ENCODE measurements at places on chromosomes 3 and 15.

DNA sequence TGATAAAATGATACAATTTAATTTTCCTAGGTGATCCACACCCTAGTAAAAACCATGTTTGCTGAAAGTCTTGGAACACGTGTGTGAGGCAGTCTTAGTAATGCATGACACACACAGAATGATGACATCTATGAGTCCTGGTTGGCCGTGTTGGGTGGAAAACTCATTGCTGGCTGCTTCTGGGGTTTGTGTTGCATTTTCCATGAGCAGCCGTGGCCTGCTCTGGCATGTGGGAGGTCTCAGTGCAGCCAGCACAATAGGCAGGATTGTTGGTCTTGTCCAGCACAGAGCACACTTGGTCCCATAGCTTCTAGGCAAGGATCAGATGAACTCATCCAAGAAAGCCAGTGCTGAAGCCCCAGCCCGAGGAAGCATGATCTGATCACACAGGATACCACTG lies 172.8 kb upstream of the UBE3A start:
- no peak for DNase-seq

- no peak for DNase-seq
Observed at GRCh38 chr15:72464251-72464650, 9.9 kb upstream of the ARIH1 start.

GRCh38 chr3:160346511-160346910 lies 52.5 kb downstream of the IFT80 start:
- DNase-seq, result no peak

DNA sequence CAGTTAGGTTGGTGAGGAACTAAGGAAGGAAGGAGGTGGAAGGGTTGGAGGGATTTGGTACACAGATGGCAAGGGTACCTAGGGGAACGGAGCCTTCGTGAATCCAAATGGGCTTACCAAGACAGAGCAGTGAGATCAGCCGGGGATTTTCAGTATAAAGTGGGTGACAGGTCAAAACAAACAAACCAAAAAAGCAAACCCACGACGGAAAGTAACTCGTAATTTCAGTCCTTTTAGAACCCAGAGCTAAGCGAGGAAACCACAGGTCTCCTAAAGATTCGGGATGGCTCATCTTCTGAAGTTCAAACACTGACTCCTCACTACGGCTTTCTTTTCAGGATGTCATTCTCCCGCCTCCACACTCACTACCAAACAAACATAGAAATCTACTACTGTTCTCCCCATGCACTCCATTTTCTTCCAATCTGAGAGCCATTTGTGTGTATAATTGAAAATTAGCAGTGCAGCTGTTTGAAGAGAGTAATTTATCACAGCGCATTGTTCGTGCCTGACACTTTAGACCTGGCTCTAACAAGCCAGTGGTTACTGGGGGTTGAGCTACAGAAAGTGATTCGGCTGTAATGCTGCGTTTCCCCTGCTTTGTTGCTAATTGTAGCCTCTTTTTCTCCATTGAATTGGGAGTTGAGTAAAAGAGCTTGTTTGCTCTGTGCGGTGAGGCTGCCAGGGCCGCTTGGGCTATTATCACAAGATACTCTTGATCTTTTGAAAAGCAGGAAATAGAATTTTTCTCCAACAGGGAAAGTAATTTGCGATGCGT lies 64.7 kb upstream of the CCDC39 start:
- DNase-seq, result no peak

DNA sequence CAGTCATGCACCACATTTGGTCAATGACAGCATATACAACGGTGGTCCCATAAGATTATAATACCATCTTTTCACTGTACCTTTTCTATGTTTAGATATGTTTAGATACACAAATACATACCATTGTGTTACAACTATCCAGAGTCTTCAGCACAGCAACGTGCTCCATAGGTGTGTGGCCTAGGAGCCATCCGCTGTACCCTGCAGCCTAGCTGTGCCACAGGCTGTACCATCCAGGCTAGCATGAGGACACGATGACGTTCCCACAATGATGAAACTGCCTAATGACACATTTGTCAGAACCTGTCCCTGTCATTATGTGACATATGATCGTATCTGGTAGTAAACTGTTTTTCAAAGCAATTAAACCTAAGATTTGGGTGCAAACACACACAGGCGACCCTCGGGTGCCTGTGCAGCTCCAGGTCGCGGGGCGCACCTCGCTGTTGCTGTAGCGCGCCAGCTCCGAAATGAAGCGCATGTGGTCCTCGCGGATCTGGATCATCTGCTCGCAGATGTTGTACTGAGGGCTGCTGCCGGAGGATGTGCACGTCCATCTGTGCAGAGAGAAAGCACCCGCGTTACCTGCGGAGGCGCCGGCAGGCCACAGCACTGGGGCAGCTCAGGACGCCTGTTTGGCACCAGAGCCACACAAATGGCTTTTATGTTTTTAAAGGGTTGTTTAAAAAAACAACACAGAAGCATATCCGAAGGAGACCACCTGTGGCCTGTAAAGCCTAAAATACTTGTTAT lies 48.2 kb downstream of the CYFIP1 start:
- no peak for DNase-seq

GRCh38 chr3:193211173-193211572 lies 29.8 kb upstream of the PLAAT1 start:
- no peak for DNase-seq

GRCh38 chr3:166580561-166580960 lies 743.3 kb upstream of the BCHE start:
- DNase-seq, result no peak

DNA sequence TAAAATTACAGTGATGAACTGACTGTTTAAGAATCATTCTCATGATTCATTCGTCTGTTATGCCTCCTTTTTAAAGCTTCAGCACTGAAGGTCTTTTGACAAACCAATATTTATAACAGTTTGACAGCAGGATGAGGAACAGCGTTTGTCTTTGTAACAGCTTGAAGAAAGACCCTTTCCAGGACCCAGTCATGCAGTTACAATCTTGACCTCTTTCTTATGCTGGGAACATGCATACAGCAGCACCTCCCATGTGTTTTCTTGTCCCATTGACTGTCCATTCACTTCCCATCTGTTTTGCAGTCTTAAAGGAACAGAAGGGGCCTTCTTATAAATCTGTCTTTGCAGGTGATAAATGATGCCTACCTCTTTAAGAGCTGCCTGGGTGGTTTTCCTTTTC lies 87.2 kb downstream of the OPA1 start:
- DNase-seq, result no peak

DNA sequence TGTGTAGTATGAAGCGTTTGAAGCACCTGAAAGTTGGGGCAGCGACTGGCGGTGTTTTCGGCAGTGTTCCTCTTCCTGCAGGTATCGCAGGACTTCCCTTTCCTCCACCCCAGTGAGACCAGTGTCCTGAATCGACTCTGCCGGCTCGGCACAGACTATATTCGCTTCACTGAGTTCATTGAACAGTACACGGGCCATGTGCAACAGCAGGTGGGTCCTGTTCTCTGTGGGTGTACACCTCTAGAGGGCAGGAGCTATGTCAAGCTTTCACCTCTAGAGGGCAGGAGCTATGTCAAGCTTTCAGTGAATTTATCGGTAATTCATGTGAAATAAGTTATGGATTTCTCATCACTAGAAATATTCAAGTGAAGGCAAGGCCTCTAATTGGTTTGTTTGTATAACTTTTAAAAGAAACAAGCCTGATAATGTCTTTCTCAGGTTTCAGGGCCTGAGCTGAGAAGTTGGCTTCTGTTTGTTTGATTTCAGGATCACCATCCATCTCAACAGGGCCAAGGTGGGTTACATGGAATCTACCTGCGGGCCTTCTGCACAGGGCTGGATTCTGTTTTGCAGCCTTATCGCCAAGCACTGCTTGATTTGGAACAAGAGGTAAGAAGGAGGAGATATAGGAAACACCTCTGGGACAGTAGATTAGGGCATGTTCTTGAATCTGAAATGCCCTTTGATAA lies 5.3 kb downstream of the TUBGCP4 start:
- DNase-seq, result no peak

GRCh38 chr3:123084192-123084591 lies 17.4 kb downstream of the PDIA5 start:
- DNase-seq, result no peak

GRCh38 chr15:100768501-100768931 lies 111.1 kb upstream of the ALDH1A3 start:
- no peak for DNase-seq

- DNase-seq, result no peak
Observed at GRCh38 chr15:41333026-41333562, 413 bp downstream of the NUSAP1 start.

DNA sequence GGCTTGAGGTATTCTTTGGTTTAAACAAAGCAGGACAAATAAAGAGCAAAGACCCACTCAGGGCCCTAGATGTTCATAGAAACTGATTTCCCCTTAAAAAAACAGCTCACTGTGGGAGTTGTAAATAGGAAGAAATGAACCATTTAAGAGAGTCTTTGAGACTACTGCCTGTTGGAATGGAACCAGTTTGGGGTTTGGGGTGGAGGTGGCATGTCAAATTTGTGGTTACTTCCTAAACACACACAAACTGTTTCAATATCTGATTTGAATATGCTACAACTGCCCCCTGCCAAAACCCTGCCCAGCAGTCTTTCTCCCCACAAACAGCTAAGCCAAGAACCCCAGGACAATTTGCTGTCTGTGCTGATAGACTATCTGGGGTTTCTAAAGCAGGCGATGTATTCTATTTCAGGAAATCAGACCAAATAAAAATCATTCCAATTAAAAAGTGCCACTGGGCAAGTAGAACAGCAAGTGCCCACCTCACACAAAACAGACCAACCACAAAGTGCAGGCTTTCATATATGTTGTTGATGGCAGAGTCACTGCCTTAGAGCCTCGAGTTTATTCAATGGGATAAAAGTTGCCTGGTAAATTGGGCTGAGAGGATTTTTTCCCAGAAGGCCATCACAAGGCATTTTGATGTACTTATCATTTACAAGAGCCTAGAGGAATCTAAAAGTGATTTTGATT lies 293.9 kb upstream of the PROK2 start:
- DNase-seq, result no peak

DNA sequence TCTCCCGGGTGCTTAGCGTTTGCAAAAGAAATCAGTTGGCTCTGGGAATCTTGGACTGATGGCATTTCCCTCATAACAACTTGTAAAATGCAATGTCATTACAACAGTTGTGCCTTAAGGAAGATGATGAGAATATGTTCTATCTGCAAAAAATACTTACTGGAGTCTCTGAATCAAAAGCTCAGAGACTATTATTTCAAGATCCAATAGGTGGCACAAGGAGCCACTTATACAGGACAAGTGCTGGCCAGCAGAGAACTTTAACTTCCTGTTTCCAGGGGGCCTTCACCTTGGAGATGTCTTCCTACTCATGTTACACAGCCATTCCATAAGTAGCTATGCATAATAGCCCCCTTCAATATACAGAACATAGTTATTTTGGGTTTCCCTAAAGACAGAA lies 8.9 kb upstream of the RPS27L start:
- DNase-seq, result no peak

GRCh38 chr3:58175437-58176184 lies 35.2 kb downstream of the DNASE1L3 start:
- DNase-seq, result no peak

DNA sequence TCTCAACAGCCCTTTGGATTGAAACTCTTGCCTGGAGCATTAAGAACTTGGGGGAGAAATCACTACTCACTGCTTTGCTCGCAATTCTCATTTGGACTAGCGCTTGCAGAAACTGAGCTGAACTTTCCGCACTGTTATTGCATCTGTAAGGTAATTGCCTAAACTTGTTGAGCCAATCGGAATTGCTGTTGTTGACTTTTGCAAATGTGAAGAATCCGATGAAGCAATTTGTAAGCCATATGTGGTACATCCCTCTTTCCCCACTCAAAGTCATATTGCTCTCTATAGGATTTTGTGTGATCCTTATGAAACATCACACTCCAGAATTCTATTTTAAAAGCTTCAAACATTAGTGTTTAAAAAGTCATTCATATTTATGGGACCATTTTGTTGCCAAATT lies 191.7 kb upstream of the GBE1 start:
- DNase-seq, result no peak

DNA sequence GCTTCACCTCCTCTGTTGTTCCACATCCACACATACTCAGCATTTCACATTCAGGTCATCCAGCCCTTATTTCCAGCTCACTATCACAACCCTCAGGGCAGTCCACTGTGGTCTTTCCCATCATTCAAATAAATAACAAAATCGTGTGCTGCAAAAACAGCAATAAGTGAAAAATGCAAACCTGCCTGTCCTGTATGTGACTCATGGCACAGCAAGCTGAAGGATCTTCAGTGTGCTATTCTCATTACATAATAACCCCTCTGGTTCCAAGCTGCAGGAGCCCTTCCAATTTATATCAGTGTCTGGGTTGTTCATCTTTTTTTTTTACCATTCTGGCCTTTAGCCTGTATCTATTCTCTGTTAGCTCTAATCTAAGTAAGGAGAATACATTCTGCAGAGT lies 185.3 kb upstream of the UBE2E2 start:
- no peak for DNase-seq

DNA sequence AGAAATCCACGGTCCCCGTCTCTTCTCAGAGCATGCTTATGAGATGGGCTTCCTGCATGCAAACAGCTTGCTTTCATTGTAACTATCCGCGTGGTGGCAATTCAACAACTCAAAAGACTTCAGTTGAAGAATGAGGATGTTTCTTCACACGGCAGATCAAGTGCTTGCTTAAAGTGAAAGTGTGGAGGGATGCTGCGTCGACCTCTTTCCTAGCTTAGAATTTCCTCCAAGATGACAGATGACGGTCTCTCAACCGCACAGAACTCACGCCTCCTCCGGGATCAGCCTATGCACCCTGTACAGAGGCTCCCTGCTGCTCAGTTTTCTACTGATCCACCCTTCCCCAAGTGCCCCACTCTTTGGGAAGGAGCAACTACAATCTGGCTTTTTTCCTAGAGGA lies 47.8 kb downstream of the PCSK6 start:
- DNase-seq, result no peak

DNA sequence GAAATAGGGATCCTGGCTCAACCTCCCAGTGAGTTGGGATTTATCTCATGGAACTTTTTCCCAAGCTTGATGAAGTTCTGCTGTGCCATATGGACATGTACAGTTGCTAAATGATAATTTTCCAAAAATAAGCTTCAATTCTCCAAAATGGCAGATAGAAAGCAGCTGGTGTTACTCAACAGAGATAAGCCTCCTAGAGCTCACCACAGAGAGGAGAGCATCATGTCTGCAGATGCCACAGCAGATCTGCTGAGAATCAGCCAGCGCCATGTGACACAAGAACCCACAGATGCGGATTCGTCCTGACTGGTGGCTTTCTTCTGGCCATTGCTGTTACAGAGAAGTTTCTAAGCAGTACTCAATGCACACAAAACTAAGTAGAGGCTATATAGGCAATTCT lies 50.6 kb downstream of the AGTR1 start:
- no peak for DNase-seq

DNA sequence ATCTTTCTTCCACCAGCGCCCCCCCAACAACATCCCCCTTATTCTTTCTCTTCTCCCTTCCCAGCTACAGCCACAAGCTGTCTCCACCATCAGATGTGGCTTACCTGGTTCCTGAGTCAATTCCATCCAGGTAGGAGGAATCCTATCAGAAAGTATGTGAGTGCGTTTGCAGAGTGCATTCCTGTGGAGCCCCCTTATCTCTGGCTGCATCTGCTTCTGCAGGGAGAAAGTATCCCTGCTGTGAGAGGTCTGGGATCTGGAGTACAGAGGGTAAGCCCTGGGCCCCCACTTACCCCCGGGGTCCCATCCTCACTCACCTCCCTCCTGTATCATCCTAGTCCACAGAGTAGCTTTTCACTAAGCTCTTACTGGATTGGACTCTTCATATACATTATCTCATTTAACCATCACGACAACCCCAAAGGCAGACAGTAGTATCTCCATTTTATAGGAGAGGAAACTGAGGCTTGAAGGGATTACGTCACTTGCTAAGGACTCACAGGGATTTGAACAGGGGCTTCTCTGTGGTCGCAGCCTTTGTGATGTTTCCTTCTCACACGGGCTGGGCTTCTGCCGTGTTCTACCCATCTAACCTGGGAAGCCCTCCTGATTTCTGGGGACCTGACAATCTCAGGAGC lies 22.2 kb upstream of the MAGEF1 start:
- DNase-seq, result no peak

Measured in activated CD4-positive, CD25-positive, alpha-beta regulatory T cell (primary cell).